ENCODE measurements at places on chromosomes 1 and 21.

DNA sequence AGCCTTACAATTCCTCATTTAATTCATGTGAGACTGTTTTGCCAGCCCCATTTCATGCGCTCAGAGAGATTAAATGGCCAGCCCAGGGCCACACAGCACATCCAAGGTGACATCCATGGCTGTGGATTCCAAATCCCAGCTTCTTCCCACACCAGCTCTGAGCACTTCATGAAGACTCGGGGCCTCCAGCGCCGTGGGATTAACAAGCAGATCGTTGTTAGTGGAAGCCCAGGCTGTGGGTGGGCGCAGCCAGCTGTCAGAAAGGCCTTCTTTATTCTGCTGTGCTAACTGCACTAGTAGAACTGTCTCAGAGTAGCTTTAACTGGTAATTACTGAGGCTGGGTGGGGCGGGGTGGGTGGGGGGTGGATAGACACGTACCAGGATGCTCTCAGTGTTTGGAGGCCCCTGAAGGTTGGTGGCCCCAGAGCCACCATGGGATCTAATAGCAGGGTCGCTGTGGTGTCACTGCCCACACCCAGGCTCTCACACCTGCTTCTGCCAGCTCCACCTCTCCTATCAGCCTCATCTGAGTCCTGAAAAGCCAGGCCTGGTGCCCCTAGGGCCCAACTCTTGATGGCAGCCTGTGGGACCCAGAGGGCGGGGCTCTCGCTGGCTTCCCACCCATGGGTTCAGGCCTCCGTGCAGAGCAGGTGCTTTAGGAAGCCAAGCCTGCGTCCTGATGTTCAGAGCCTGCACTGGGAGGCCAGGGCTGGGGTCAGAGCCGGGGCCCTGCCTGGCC lies 3.4 kb downstream of the BMP8A start:
- no peak for ATAC-seq
- peaks cover 33% of the 10 kb centered on the region for H3K27me3 ChIP-seq
- no peak overlapping the region for H3K4me3 ChIP-seq
- no peaks in the 10 kb centered on the region for H3K36me3 ChIP-seq
- peaks cover 24% of the 10 kb centered on the region for H3K4me1 ChIP-seq
- H3K27ac ChIP-seq = no peak overlapping the region

DNA sequence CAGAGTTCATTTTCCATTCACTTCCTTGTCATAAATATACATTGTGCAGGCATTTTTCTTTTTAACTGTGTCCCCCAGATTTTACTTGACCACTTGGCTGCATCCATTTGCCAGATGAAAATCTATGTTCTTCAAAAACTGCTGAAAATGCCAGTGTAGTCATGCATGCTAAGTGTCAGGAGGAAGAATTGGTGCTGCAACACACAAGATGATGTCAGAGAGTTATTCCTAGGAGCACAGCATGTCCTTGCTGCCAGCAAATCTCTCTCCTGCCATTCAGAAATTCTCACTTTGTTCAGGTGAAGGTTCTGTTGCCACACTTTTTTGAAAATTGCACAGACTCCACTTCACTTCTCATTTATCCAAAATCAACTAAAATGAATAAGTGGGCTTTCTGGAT lies 106.4 kb upstream of the MAGI3 start:
- no peaks in the 10 kb centered on the region for H3K4me1 ChIP-seq
- H3K27ac ChIP-seq = no peak overlapping the region
- ATAC-seq = no peak
- no peak overlapping the region for H3K4me3 ChIP-seq
- peaks cover 19% of the 10 kb centered on the region for H3K27me3 ChIP-seq

GRCh38 chr1:95927061-95927460 lies 693.1 kb downstream of the RWDD3 start:
- H3K27me3 ChIP-seq = no peaks in the 10 kb centered on the region
- H3K4me1 ChIP-seq = no peaks in the 10 kb centered on the region
- H3K36me3 ChIP-seq = no peaks in the 10 kb centered on the region
- no peak overlapping the region for H3K27ac ChIP-seq

DNA sequence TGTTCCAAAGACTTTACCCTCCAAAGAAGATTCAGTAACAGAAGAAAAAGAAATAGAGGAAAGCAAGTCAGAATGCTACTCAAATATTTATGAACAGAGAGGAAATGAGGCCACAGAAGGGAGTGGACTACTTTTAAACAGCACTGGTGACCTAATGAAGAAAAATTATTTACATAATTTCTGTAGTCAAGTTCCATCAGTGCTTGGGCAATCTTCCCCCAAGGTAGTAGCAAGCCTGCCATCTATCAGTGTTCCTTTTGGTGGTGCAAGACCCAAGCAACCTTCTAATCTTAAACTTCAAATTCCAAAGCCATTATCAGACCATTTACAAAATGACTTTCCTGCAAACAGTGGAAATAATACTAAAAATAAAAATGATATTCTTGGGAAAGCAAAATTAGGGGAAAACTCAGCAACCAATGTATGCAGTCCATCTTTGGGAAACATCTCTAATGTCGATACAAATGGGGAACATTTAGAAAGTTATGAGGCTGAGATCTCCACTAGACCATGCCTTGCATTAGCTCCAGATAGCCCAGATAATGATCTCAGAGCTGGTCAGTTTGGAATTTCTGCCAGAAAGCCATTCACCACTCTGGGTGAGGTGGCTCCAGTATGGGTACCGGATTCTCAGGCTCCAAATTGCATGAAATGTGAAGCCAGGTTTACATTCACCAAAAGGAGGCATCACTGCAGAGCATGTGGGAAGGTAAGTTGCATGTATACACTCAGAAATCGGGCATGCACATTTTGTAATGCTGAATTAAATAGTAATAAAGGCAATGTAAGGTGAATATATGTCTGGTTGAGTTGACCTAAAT lies 97.2 kb downstream of the ZFYVE9 start:
- no peak for ATAC-seq
- peaks cover 48% of the 10 kb centered on the region for H3K27me3 ChIP-seq
- no peak overlapping the region for H3K27ac ChIP-seq
- H3K36me3 ChIP-seq = no peaks in the 10 kb centered on the region

GRCh38 chr21:40760821-40761220 lies 86.1 kb downstream of the DSCAM start:
- H3K4me3 ChIP-seq = no peak overlapping the region
- no peaks in the 10 kb centered on the region for H3K27me3 ChIP-seq
- H3K4me1 ChIP-seq = no peaks in the 10 kb centered on the region
- no peak overlapping the region for H3K27ac ChIP-seq
- H3K36me3 ChIP-seq = no peaks in the 10 kb centered on the region
- ATAC-seq = no peak

GRCh38 chr21:14288922-14289321 lies 73.0 kb downstream of the RBM11 start:
- no peaks in the 10 kb centered on the region for H3K4me1 ChIP-seq
- no peak overlapping the region for H3K27ac ChIP-seq
- H3K27me3 ChIP-seq = no peaks in the 10 kb centered on the region
- no peak for ATAC-seq

DNA sequence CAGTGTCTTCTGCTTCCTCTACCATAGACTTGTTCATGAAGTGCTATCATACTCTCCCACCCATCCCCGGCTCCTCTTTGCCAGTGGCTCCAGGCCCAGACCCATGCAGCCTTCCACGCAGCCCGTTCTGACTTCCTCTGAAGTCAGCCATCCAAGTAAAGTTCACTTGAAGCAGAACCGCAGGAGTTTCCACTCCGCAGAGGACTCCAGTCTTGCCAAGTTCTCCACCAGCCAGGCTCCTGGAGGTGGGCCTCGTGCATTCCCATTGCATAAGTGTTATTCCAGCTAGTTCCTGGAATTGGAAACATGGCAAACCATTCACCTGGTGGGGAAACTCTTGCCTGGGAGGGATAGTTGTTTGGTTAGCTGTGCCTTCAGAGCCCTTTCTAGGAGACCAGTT lies 185.1 kb downstream of the PLPP3 start:
- H3K36me3 ChIP-seq = no peaks in the 10 kb centered on the region
- ATAC-seq = no peak
- H3K4me3 ChIP-seq = no peak overlapping the region

DNA sequence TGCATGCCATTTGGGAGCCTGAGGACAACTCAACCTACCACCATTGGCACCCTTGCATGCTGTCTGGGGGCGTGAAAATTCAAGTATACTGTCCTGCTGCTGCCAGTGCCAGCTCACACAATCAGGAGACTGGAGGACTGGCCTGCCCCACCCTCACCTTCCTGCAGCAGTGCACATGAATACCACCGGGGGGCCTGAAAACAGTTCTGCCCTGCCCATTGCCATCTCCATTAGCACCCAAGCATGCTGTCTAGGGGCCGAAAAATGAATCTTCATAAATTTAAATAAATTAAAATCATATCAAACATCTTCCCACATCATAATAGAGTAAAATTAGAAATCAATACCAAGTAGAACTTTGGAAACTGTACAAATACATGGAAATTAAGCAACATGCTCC lies 322.1 kb upstream of the TMPRSS15 start:
- H3K4me3 ChIP-seq = no peak overlapping the region
- no peaks in the 10 kb centered on the region for H3K27me3 ChIP-seq
- H3K4me1 ChIP-seq = no peaks in the 10 kb centered on the region
- H3K27ac ChIP-seq = no peak overlapping the region
